ENCODE measurements at places on chromosomes 3 and 15.

- DNase-seq = peak; percentile 37
Observed at GRCh38 chr15:85380812-85381642, 624 bp downstream of the AKAP13 start.

GRCh38 chr3:126127904-126128303 is 44.0 kb upstream of the SLC41A3 start:
- no peak for DNase-seq

- DNase-seq = no peak
Observed at GRCh38 chr15:45262906-45263461, 10.9 kb downstream of the SLC28A2 start.

DNA sequence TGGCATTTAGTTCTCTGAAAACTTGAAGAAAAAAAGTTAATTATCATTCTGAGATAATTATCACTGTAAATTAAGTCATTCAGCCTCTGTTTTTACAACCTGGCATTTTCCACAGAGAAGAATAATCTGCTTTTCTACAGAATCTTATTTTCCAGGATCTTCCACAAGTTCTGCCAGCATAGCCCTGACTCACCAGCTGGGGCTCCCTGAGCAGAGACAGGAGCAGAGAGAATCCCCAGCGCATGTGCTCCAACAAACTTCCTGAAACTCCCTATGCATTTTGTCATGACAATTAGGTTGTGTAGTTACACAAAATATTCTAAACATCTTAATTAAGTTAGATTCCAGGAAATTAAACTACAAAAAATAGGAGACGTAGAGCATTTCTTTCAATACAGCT is 32.1 kb upstream of the TMEM207 start:
- no peak for DNase-seq

- DNase-seq = no peak
Observed at GRCh38 chr15:62457100-62457499, 292.0 kb upstream of the C2CD4B start.

DNA sequence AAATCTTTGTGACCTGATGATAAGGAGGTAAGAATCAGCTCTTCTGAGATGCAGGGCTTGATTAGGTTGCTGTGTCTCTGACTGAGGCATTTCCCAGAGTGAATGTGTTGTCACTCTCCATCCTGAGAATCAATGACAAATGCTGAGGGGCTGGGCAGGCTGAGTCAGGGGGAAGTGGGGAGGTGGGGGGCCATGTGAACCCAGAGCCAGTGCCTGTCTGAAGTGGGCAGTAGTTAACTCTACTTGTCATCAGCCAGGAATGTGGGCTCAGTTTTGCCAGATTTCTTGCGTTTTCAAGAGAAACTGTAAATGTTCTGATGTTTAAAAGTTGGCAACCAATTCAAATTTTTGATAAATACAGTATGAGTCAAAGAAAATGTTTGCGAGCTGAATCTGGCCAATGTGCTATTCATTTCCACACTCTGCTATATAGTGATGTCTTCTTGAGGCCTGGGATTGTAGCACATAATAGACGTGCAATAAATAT is 3.1 kb upstream of the BNC1 start:
- no peak for DNase-seq

- no peak for DNase-seq
Observed at GRCh38 chr3:49098429-49098828, 4.6 kb upstream of the QRICH1 start.

DNA sequence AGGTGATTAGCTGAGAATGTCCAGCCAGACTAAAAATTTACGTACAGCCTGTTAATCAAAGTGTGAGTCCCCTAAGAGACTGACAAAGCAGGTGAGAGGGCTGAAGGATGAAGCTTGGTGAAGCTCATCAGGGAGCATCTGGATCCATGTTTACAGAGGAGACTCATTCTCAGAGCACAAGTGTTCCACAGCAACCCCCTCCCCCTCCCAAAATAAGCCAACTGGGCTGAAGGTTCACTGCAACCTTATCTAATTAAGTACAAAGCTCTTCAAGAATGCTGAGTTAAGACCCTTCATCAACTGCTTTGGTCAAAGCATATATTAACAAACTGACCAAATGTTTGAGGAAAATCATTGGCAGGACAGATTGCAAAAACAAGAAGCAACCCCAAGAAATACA is 262.6 kb upstream of the ZNF385D start:
- no peak for DNase-seq

GRCh38 chr3:5181469-5182141 is 5.9 kb upstream of the EDEM1 start:
- no peak for DNase-seq

DNA sequence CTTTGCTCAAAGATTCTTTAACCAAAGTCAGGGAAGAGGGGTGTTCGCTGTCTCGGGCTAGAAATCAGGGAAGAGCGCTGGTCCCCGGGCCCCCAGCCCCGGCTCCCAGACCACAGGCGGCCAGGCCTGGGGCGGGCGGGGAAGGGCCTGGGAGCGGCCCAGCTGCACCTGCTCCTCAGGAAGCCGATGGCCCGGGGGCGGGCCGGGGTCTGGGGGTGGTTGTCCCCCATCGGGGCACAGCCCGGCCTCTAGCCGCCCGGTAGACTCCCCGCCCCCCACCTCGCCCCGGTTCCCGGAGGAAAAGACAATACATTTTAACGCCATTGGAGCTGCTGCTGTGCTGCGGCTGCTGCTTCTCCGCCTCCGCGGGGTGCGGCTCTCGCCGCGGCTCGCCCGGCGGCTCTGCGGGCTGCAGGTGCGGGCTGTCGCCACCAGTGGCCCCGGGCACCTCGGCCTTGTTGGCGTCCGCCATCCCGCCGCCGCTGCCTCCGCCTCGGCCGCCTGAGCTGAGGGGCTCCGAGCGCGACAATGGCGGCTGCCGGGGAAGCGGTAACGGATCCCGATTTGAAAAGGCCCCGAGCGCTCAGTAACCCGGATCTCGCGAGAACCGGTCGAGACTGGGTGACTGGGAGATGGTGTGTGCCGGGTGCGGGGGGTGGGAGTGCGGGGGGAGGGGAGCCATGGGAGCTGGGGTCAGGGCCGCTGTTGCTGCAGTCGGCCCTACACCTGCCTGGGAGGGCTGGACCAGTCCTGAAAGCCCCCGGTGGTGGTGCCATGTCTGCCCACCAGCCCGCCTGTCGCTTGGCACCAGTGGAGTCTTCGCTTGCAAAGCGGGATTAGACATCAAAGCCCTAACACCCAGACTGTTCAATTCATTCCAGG is at the start of gene MYEF2:
MYEF2 (minus strand) TSS at position 530 of the 882 bp plus-strand sequence; CDS start at position 472, 58 bp downstream.
- peak; percentile 38 for DNase-seq

- DNase-seq = no peak
Observed at GRCh38 chr15:33148129-33148751, 46.3 kb downstream of the FMN1 start.

- DNase-seq = no peak
Observed at GRCh38 chr3:69020857-69021256, 7.4 kb upstream of the EOGT start.

DNA sequence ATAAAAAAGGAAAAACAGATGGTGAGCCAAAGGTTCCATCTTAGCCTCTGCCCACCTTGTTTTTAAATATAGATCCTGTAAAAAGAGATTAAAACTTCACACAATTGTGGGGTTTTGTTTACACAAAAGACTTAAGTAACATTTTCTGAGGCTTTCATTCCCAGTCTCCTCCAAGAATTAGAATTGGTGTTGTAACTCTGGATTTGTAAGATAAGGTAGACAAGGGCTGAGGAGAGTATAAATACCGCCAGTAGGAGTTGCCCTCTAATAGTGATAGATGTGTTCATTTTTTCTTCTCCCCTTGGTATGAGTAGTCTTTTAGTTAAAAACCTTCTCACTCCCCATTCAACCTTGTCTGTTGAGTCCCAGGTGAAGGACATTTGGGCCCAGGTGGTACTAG is 8.5 kb downstream of the MINDY2 start:
- DNase-seq = no peak

DNA sequence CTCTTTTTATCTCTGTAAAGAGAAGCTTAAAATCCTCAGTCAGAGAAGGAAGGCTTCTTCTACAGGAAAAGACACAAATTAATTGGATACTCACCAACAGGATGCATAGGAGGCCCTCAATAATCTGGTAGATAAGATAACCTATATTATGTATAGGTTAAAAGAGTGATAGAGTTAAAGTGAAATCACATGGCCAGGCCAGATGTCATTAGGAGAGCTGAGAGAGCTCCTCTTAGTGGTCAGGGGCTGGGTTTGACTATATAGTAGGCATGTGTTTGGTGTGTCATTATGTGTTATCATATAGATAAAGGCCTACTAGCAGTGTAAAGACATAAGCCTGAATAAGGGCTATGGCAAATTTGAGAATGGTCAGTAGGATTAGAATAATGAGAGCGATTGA is 479.3 kb downstream of the EPHA3 start:
- DNase-seq = no peak

- no peak for DNase-seq
Observed at GRCh38 chr15:48856942-48857341, 21.0 kb upstream of the EID1 start.

DNA sequence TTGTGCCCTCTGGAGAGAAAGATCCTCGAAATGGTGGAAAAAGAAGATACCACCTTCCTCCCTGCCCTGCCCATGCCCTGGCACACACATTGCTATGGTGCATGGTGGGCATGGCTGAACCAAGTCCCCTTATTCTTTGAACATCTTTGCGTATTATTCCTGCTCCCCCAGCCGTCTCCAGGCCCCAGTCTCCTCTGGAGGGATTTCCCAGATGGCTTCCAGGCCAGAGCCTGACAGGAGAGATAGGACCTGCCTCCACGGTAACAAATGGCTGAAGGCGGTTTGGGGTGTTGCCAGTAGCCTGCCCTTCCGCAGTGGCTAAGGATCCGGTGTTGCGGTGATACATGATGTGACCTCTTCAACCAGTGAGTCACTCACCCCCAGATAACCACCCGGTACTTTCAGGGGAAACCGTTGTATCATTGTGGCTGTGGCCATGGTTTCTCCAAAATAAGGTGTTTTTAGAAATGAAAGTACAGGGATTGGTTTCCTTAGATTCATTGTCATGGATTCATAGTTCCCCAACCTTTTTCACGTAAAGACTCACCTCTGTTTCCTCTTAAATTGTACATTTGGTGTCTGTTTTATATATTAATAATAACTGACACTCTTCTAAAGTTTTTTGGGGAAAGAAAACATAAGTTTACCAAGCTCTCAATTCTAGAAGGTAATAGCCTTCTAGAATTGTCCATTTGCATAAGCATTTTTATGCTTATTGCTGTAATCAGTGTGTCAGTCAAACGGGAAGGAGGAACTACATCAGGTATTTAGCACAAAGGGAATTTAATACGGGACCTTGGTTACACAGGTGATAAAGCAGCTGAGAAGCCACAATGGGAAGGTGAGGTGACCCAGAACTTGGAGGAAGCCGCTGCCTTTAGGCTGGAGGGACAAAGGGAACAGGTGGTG is 25.9 kb downstream of the SMAD3 start:
- no peak for DNase-seq
